ENCODE measurements at places on chromosomes 11 and 22. TPM values are rescaled to one million over a fixed set of nuclear protein-coding genes. Genes with fewer than 3 reads are reported as not detected.

- DNase-seq, result peak; percentile 77
Observed at GRCh38 chr11:61580271-61580888, 496 bp downstream of the SYT7 start.

Gene SIK3
- 22.5 TPM for total RNA-seq

Gene KCNK4
- total RNA-seq, result not detected

- DNase-seq, result no peak
Observed at GRCh38 chr11:33970984-33971466, 79.1 kb upstream of the LMO2 start.

GRCh38 chr11:83801799-83802198 is 515.6 kb upstream of the CCDC90B start:
- DNase-seq, result no peak

- no peak for DNase-seq
Observed at GRCh38 chr22:31828739-31829138, 74.9 kb downstream of the DEPDC5 start.

Data from pancreas (tissue), 10 donors.